ENCODE measurements at places on chromosomes 6 and 20. TPM values are rescaled to one million over a fixed set of nuclear protein-coding genes. Genes with fewer than 3 reads are reported as not detected.

DNA sequence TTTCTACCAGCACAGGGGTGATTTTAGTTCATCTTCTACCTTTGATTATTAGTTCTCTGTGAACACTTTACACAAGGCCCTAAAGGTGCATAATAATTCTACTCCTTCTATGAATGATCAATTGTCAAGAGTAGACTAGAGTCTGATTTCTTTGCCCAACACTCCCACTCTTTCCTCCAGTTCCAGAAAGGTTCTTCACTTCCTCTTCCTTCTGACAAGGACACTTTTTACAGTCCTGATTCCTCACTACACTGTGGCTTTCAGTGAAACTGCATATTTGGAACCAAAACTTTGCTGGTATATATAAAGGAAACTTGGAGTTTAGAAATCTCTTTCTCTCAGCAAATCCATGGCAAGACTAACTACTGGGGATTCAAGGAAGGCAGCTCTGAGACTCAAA lies 10.6 kb upstream of the RSPO3 start:
- no peak overlapping the region for H3K27ac ChIP-seq
- no peaks in the 10 kb centered on the region for H3K4me1 ChIP-seq
- H3K36me3 ChIP-seq = no peaks in the 10 kb centered on the region
- no peak overlapping the region for H3K4me3 ChIP-seq
- H3K27me3 ChIP-seq = no peaks in the 10 kb centered on the region

GRCh38 chr20:50610212-50610718 lies 81.1 kb downstream of the RIPOR3 start:
- no peak overlapping the region for H3K4me3 ChIP-seq
- H3K36me3 ChIP-seq = no peaks in the 10 kb centered on the region
- no peak for DNase-seq
- peaks cover 4% of the 10 kb centered on the region for H3K4me1 ChIP-seq

LIN28B gene
- 165 TPM for total RNA-seq

GRCh38 chr6:10947966-10948365 lies 61.1 kb downstream of the SYCP2L start:
- H3K4me1 ChIP-seq = no peaks in the 10 kb centered on the region
- H3K4me3 ChIP-seq = no peak overlapping the region
- H3K27me3 ChIP-seq = no peaks in the 10 kb centered on the region
- no peaks in the 10 kb centered on the region for H3K36me3 ChIP-seq
- no peak for DNase-seq

SMIM28 gene
- total RNA-seq = not detected

TBX18 gene
- not detected for total RNA-seq

SPATA25 gene
- 0.43 TPM for total RNA-seq

CST5 gene
- not detected for total RNA-seq

- peak overlapping the region; percentile 88 for H3K27ac ChIP-seq
- H3K4me1 ChIP-seq = peaks cover 16% of the 10 kb centered on the region
- H3K4me3 ChIP-seq = no peak overlapping the region
- H3K36me3 ChIP-seq = no peaks in the 10 kb centered on the region
These were observed 43.5 kb upstream of the MYL9 start for GRCh38 chr20:36497856-36498255.

BMP7 gene
- total RNA-seq = 11.2 TPM

ANKEF1 gene
- total RNA-seq = 8.3 TPM

DNA sequence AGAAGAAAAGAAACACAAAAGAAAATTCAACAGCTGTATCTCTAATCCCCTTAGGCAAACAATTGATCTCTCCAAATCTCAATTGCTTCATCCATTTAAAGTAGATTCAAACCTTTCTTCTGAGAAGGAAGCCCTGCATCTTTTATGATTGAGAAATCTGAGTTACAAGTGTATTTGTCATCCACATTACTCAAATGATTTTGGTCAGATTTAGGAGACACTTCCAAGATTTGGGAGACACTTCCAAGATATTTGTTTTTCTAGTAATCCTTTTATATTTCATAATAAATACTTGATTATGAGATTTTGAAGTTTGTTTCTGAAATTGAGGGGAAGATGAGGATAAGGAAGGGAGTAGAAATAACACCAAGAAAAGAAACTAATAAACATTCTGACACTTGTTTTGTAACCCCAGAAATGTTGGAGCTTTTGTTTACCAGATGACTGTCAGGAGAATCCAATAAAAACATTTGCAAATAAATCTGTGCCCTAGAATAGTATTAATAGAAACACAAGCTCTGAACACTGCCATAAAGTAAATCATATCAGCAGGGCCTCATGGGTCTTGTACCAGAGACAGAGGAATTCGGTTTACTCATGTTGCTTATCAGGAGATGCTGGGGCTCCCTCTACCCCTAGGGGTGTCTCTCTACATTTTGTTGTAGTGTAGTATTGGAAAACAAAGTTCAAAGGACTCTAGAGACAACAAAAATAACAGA lies 314.3 kb upstream of the NT5E start:
- H3K36me3 ChIP-seq = no peaks in the 10 kb centered on the region
- no peak for DNase-seq
- no peak overlapping the region for H3K27ac ChIP-seq

ADTRP gene
- not detected for total RNA-seq
